ENCODE measurements at places on chromosomes 5 and 9.

- no peak for DNase-seq
Observed at GRCh38 chr5:179357031-179357430, 11.8 kb upstream of the ADAMTS2 start.

DNA sequence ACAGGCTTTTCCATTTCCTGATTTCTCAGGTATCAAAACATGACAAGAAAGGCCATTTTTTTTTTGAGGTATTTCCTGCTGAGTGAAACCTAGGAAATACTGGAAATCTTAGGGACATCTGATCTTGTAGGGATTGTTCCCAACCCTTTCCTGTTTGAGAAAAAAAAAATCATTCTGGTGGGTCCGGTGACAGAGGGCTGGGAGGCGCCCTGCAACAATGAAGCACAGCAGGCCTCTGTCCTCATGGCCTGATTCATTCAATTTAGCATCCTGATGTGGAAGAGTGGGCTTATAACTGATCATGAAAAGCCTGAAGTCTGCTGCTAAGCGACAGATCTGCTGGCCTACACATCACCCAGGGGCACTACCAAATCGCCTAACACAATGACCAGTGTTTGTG is 3.0 kb upstream of the C9orf153 start:
- no peak for DNase-seq

DNA sequence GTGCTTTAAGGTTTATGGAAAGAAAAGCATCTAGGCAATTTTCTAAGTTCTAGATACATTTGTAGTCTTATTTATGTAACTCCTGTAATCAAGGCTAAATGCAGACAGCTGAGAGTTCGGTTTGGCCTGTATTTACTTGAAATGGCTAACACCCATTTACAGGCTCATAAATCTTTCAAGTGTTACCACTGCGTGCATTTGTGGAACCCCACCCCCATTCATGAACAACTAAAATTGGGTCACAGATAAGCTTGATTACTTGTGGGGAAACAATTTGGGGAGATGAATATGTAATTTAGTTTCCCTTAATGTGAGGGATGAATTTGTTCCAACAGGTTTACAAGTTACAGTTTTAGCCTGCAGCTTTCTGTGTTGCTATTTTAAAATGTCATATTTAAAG is 360.6 kb downstream of the ARRDC3 start:
- no peak for DNase-seq

- DNase-seq: no peak
Observed at GRCh38 chr9:137485343-137486140, 26.4 kb upstream of the NSMF start.

GRCh38 chr9:2286825-2287455 is 271.8 kb downstream of the SMARCA2 start:
- no peak for DNase-seq

GRCh38 chr5:36206913-36207312 is 34.8 kb downstream of the NADK2 start:
- DNase-seq: no peak

DNA sequence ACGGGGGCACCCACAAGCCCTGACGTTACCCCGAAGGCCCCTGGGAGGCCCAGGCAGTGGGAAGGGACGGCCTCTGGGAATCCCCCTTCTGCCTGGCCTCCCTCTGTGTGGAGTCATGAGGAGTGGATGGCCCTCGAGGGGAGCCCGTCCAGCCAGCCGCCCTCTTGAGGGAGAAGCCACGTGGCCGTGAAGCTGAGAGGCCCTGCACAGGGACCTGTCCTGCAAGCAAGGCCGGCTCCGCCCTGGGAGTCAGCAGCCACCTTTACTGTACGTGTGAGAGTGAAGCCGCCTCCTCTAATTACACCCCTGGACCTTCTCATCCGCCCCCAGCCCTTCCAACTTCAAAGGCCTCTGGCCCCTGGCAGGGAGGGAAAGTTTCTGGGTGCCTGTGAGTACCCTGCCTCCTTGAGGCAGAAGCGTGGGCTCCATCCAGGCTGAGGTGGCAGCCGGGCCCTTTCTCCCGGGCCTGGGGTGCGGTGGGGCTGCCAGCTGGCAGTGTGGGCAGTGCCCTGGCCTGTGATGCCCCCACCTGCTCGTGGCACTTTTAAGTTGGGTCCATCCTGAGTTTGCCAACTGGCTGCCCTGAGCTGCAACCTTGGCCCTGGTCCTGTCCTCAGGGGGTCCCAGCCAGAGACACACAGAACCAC is 55.9 kb upstream of the EGFL7 start:
- no peak for DNase-seq

DNA sequence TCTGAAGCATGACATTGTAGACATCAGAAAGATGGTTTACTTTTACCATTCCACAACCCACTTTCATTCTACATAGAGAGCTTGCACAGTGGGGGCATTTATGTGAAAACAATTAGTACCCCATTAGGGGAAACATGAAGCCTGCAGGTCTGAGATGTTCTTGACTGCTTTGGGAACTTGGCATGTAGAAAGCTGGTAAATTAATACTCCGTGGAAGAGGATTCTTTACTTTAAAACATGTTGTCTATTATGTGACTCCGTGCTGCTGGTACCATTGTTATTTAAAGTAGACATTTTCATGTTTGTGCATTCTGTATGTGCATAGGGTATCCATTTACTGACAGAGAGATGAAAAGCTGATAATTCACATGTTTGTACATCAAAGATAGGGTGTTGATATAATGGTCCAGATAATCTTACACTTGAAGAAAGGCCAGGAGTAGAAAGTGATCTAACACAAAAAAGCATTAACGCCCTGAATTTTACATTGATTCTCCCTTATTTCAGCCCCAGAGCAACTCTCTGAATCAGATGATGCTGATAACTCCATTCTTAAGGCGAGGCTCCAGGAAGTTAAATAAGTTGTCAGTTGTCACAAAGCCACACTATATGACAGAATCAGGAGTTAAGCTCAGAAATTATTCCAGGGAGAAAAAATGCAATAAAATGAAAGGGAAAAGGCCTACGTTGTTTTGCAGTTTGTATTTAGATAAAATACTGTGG is 50.1 kb upstream of the CD180 start:
- no peak for DNase-seq

- no peak for DNase-seq
Observed at GRCh38 chr5:59081693-59082092, 498.8 kb downstream of the RAB3C start.

DNA sequence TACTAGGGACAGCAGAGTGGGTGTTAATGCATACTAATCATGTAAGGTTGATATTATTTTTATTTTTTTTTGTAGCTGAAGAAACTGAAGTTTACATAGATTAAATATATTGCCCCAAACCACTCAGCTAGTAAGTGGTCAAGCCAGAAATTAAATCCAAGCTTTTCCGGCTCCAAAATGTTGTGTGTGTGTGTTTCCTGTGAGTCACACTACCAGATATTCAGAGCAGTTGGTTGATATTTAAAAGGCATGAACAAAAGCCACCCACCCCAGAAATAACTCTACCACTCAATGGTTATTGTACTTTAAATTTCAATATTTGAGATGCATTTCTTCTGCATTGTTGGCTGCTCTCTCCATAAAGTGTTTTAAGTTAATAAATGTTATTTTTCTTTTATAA is 29.5 kb downstream of the KCNN2 start:
- DNase-seq: no peak

All from effector memory CD8-positive, alpha-beta T cell (primary cell).